Non-pigmented ciliary epithelial cell (primary cell): ENCODE measurements at places on chromosomes 4 and X.

DNA sequence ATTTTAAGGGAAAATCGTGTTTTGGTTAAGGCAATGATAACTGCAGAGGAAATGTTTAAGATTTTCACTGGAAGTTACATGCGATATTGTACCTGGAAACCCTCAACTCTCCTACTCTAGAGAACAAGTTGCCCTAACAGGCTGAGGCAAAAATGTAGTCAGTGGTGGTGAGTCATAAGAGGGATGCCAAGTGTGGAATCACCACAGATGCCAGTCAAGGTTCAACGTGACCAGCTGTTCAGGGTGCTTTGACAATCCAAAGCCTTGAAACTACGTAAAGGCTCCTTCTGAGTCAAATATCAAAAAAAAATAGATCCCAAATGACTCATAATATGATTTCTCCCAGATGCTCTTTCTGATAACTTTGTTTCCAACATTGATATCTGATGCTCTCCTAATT lies 77.9 kb upstream of the AFF2 start:
- no peak for DNase-seq

- DNase-seq, result no peak
These were observed 10.2 kb upstream of the KCNE5 start for GRCh38 chrX:109635146-109635545.

DNA sequence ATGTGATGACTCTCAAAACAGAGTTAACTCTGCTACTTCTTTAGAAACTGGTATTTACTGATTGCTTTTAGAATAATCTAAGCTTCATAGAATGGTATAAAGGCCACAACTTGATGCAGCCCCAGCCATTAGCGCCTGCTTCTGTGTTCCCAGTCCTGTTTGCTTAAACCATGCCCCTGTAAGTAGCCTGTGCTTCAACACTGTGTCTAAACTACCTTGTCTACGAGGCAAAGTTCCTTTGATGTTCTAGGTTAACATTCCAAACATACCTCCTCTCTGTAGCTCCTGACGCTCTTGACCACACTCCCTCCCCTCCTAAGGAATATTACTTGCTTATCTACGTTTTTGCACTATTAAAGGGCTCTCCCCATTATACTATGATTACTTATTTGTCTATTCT lies 352.5 kb upstream of the ADGRL3 start:
- no peak for DNase-seq

DNA sequence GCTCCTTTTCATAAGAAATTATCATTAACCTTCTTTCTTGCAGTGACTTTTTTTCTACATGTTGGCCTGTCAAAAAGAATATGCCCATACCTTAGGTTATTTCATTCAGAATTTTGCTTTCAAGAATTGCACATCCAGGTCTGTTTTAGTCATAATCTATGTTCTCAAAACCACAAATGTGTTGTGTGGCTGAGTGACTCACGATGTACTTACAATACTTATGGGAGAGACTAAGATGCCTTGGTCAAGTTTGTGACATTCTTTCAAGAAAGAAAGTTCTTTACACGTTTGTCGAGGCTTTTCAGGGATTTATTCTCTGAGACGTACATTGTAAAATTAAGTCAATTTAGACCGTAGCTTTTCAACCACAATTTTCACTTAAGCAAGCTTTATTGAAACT lies 396.7 kb downstream of the FSTL5 start:
- peak; percentile 76 for DNase-seq

- no peak for DNase-seq
These were observed 235.4 kb downstream of the MAML3 start for GRCh38 chr4:139918591-139918990.
